Neural crest cell (in vitro differentiated cells): ENCODE measurements at places on chromosomes 2 and 18.

DNA sequence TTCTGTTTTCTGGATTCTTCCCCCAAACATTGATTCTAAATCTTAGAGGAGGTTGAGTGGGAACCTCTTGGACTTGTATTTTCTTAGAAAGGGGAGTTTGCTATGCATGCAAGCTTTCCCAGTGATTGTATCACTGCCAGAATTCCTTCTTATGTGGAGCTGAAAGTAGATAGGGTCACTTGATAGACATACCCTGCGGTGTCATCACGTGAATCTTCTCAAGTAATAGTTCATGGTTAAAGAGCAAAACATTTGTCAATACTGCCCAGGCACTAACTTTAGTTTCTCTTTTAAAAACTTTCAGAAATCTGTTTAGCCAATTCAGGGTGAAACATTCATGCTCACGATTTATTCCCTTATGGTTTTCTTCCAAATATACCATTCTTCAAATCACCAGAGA lies 6.4 kb downstream of the PMAIP1 start:
- peaks cover 7% of the 10 kb centered on the region for H3K36me3 ChIP-seq
- H3K27ac ChIP-seq = no peak overlapping the region
- peaks cover 16% of the 10 kb centered on the region for H3K4me1 ChIP-seq
- H3K4me3 ChIP-seq = no peak overlapping the region

DNA sequence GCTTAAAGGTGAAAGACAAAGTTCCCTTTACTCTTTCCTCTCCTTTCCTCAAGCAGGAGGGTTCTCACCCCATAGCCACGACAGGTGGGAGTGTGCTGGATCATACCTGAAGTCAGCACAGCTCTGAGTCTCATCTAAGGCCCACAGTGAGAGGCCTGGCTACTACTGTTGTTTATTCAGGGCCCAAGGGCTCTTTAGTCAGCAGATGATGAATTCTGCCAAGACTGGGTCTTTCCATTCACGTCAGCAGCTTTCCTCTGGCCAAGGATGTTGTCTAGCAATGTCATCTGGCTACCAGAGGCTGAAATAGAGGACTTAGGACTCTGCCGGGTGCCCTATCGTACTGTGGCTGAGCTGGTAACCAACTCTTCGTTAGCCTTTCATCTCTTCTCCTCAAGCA lies 308.4 kb upstream of the THUMPD2 start:
- no peak overlapping the region for H3K4me3 ChIP-seq
- DNase-seq = no peak
- no peaks in the 10 kb centered on the region for H3K4me1 ChIP-seq
- H3K27ac ChIP-seq = no peak overlapping the region

GRCh38 chr18:8477615-8478014 lies 131.6 kb upstream of the RAB12 start:
- peaks cover 3% of the 10 kb centered on the region for H3K4me1 ChIP-seq
- DNase-seq = no peak
- no peak overlapping the region for H3K4me3 ChIP-seq
- H3K27ac ChIP-seq = no peak overlapping the region

GRCh38 chr18:14930076-14930475 lies 182.1 kb downstream of the ANKRD30B start:
- peaks cover 11% of the 10 kb centered on the region for H3K36me3 ChIP-seq
- no peaks in the 10 kb centered on the region for H3K27me3 ChIP-seq
- H3K4me3 ChIP-seq = no peak overlapping the region
- DNase-seq = no peak

DNA sequence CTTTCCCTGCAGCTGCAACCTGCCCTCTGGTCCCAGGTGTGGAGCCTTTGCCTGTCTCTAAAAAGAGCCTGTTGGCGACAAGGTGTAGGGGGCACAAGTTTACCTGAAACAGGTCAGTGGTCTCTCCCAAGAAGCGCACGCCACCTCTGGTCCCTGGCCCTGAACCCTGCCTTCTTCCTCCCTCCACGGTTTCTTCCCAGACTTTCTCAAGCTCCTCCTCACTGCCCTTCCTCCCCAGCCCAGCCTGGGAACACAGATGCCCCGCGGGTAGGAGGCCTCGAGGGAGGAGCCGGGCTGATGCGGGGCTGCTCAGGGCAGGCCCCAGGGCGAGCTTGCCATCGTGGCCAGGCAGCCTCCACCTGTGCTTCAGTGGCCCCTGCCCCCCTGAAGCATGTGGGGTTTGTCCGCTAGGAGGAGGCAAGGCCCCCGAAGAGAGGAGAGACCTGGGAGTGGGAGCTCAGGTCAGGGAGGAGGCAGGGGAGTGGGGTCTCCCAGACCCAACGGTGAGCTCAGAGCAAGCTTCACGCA lies 89.5 kb downstream of the SMAD7 start:
- no peak overlapping the region for H3K27ac ChIP-seq
- H3K27me3 ChIP-seq = no peaks in the 10 kb centered on the region
- peaks cover 3% of the 10 kb centered on the region for H3K36me3 ChIP-seq

GRCh38 chr2:164875334-164876205 lies 33.9 kb upstream of the COBLL1 start:
- H3K27me3 ChIP-seq = no peaks in the 10 kb centered on the region
- no peak overlapping the region for H3K4me3 ChIP-seq
- no peaks in the 10 kb centered on the region for H3K36me3 ChIP-seq
- no peak overlapping the region for H3K27ac ChIP-seq
- peaks cover 32% of the 10 kb centered on the region for H3K4me1 ChIP-seq

GRCh38 chr2:79393806-79394484 lies 118.9 kb upstream of the CTNNA2 start:
- H3K27me3 ChIP-seq = peaks cover 2% of the 10 kb centered on the region
- DNase-seq = peak; percentile 28
- H3K27ac ChIP-seq = no peak overlapping the region
- peak overlapping the region; percentile 3 for H3K4me3 ChIP-seq
- no peaks in the 10 kb centered on the region for H3K36me3 ChIP-seq
- peaks cover 21% of the 10 kb centered on the region for H3K4me1 ChIP-seq

- H3K4me1 ChIP-seq = peaks cover 39% of the 10 kb centered on the region
- H3K36me3 ChIP-seq = no peaks in the 10 kb centered on the region
- no peak for DNase-seq
- H3K27me3 ChIP-seq = no peaks in the 10 kb centered on the region
- H3K27ac ChIP-seq = peak overlapping the region; percentile 38
- H3K4me3 ChIP-seq = peak overlapping the region; percentile 41
These were observed 171.3 kb downstream of the DLGAP1 start for GRCh38 chr18:4283746-4284291.

DNA sequence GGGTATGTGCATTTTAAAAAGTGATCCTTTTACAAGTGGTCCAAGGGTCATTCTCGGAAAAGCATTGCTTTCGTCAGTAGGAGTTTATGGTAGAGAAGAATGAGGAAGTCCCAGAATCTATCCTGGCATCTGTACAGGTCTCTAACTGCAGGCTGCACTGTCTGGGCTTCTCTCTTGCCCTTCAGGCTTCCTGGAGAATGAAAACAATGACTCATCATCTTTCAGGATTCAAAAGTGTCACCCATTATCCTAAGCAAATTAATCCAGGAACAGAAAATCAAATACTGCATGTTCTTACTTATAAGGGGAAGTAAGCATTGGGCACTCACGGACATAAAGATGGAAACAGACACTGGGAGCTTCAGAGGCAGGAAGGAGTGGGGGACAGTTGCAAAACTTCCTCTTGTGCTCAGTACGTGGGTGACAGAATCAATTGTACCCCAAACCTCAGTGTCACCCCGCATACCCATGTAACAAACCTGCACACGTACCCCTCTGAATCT lies 60.2 kb upstream of the TXNDC2 start:
- H3K4me1 ChIP-seq = peaks cover 7% of the 10 kb centered on the region
- H3K36me3 ChIP-seq = no peaks in the 10 kb centered on the region
- H3K4me3 ChIP-seq = no peak overlapping the region
- no peaks in the 10 kb centered on the region for H3K27me3 ChIP-seq

GRCh38 chr2:169897834-169898233 lies 70.6 kb downstream of the UBR3 start:
- H3K27me3 ChIP-seq = no peaks in the 10 kb centered on the region
- no peak overlapping the region for H3K27ac ChIP-seq
- no peak for DNase-seq
- peaks cover 8% of the 10 kb centered on the region for H3K4me1 ChIP-seq
- no peak overlapping the region for H3K4me3 ChIP-seq

DNA sequence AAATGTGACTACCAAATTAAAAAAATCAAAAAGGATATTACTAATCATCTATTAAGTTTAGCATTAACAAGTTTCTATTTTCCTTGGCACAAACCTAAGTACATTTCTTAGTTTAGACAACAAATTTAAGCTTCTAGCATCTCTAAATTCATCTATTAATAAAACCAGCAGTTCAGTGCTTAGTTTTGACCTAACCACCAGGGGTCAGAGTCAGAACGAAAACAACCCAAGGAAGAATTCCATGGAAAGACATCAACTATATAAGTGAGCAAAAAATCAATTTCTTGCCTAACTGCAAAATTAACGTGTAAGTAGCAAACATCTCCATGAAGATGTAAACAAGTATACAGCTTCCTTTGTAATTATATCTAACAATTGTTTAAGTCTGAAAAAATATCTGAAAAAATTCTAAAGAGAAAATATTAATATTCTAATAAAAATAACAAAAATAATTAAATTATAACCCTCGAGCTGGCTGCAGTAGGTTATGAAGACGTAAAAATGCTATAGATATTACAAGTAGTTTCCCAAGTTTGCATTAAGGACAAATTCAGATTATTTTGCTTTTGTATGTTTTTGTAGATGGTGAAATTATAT lies 83.7 kb downstream of the CERKL start:
- H3K27ac ChIP-seq = no peak overlapping the region
- peaks cover 32% of the 10 kb centered on the region for H3K4me1 ChIP-seq
- DNase-seq = no peak
- no peaks in the 10 kb centered on the region for H3K36me3 ChIP-seq
- no peak overlapping the region for H3K4me3 ChIP-seq

DNA sequence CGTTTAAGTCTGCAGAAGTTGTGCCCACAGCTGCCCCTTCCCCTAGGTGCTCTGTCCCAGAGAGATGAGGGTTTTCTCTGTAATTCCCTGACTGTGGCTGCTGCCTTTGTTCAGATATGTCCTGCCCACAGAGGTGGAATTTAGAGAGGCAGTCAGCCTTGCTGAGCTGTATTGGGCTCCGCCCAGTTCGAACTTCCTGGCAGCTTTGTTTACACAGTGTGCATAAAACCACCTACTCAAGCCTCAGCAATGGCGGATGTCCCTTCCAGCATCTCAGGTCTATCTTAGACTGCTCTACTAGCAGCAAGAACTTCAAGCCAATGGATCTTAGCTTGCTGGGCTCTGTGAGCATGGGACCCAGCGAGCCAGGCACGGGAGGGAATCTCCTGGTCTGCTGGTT lies 48.1 kb downstream of the LHCGR start:
- H3K4me3 ChIP-seq = no peak overlapping the region
- no peaks in the 10 kb centered on the region for H3K27me3 ChIP-seq
- no peak overlapping the region for H3K27ac ChIP-seq
- H3K36me3 ChIP-seq = peaks cover 5% of the 10 kb centered on the region
- no peak for DNase-seq

GRCh38 chr2:5592916-5593315 lies 99.3 kb upstream of the SOX11 start:
- H3K27me3 ChIP-seq = no peaks in the 10 kb centered on the region
- DNase-seq = no peak

- no peak overlapping the region for H3K4me3 ChIP-seq
- H3K36me3 ChIP-seq = no peaks in the 10 kb centered on the region
- H3K27ac ChIP-seq = no peak overlapping the region
- H3K4me1 ChIP-seq = no peaks in the 10 kb centered on the region
- H3K27me3 ChIP-seq = no peaks in the 10 kb centered on the region
These were observed 154.3 kb upstream of the DOCK10 start for GRCh38 chr2:225196579-225196978.

DNA sequence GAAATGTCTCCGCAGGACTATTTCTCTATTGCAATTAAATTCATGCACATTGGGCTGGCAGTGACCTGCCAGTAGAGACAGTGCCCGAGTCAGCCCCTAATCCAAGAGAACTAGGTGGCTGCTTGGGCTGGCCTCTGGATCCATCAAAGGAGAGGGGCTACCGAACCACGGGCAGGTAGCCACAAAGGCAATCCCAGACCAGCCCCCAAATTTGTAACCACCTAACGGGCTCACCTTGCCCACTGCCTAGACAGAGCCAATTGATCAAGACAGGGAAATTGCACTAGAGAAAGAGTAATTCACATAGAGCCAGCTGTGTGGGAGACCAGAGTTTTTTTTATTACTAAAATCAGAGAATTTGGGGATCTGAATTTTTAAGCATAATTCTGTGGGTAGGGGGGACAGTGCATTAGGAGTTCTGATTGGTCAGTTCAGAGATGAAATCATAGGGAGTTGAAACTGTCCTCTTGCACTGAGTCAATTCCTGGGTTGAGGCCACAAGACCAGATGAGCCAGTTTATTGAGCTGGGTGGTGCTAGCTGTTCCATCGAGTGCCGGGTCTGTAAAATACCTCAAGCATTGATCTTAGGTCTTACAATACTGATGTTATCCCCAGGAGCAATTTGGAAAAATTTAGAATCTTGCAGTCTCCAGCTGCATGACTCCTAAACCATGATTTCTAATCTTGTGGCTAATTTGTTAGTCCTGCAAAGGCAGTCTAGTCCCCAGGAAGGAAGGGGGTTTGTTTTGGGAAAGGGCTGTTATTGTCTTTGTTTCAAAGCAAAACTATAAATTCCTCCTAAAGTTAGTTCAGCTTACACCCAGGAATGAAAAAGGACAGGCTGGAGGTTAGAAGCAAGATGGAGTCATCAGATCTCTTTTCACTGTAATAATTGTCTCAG lies 260.4 kb upstream of the SP5 start:
- H3K27me3 ChIP-seq = no peaks in the 10 kb centered on the region
- no peaks in the 10 kb centered on the region for H3K4me1 ChIP-seq
- H3K4me3 ChIP-seq = no peak overlapping the region
- H3K27ac ChIP-seq = no peak overlapping the region
- H3K36me3 ChIP-seq = peaks cover 8% of the 10 kb centered on the region

DNA sequence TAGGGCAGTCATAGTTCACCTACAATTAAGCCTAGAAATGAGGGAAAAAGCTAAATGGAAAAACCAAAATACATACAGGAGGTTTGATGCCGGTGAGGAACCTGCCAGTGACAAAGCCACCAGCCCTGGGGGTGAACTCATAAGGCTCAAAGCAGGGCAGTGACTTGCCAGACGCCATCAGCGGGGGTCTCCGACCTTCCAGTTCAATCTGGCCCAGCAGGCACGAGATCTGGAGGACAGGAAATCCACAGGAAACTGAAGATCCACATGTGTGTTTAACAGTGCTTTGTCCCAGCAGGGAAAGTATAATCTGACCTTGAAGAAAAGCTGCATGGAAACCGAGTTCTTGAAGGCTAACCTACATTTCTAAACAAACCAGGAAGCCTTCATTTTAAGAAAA lies 60.1 kb downstream of the POLR1A start:
- no peak for DNase-seq
- H3K4me1 ChIP-seq = no peaks in the 10 kb centered on the region
- H3K27ac ChIP-seq = no peak overlapping the region
- H3K4me3 ChIP-seq = no peak overlapping the region
- H3K36me3 ChIP-seq = peaks cover 15% of the 10 kb centered on the region

DNA sequence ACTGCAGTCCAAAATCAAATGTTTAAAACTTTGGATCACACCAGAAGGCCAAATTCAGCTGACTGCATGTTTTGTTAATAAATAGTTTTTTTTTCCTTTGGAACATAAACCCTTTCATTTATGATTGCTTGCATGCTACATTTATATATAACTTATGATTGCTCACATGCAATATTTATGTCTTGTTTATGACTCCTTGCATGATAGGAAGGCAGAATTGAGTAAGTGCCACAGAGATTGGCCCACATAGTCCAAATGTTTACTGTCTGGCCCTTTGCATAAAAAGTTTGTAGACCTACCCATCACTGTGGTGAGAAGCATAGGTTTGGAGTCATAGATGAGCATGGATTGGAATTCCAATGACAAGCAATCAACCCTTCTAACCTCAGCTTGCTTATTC lies 30.8 kb downstream of the WDFY1 start:
- peaks cover 16% of the 10 kb centered on the region for H3K36me3 ChIP-seq
- no peak for DNase-seq
- no peak overlapping the region for H3K27ac ChIP-seq
- no peak overlapping the region for H3K4me3 ChIP-seq
- H3K27me3 ChIP-seq = no peaks in the 10 kb centered on the region
